Activated naive CD4-positive, alpha-beta T cell treated with anti-CD3 and anti-CD28 coated beads, Interleukin-2, amount 10 ng/mL, durations not matched to agents 5 hours and 36 hours (primary cell): ENCODE measurements at places on chromosomes 11 and 22. TPM values are rescaled to one million over a fixed set of nuclear protein-coding genes. Genes with fewer than 3 reads are reported as not detected.

The PHF21B gene
- not detected for total RNA-seq

The MAP4K2 gene
- total RNA-seq = 88.2 TPM

The CD3G gene
- 201 TPM for total RNA-seq

The DEFB131B gene
- not detected for total RNA-seq

The RAB36 gene
- total RNA-seq = 0.15 TPM

The NPTXR gene
- total RNA-seq = 1.6 TPM

The IGLL5 gene
- not detected for total RNA-seq

The OR4C12 gene
- total RNA-seq = not detected

The CHEK1 gene
- 58.4 TPM for total RNA-seq

The TBX1 gene
- not detected for total RNA-seq

The IGSF9B gene
- total RNA-seq = 179 TPM

The TYR gene
- total RNA-seq = not detected

The PRR14L gene
- 60.5 TPM for total RNA-seq

The MMP13 gene
- total RNA-seq = not detected

The PNPLA3 gene
- total RNA-seq = 0.15 TPM

The MRGPRE gene
- not detected for total RNA-seq

The OR4C5 gene
- not detected for total RNA-seq

The AHNAK gene
- 111 TPM for total RNA-seq

The SMC1B gene
- total RNA-seq = 0.60 TPM

The CNGA4 gene
- total RNA-seq = 0.22 TPM

The GLYAT gene
- not detected for total RNA-seq

The P2RY6 gene
- not detected for total RNA-seq

The PIM3 gene
- 40.3 TPM for total RNA-seq

The PKDREJ gene
- not detected for total RNA-seq

The EHF gene
- total RNA-seq = not detected

The PRR5L gene
- 4.8 TPM for total RNA-seq

The NPAS4 gene
- 0.05 TPM for total RNA-seq

The PHLDA2 gene
- 0.41 TPM for total RNA-seq

The ABCG4 gene
- total RNA-seq = not detected

The OR51I1 gene
- total RNA-seq = not detected

The MS4A6A gene
- total RNA-seq = not detected

The FUT4 gene
- 6.5 TPM for total RNA-seq

The APLNR gene
- total RNA-seq = not detected

The API5 gene
- total RNA-seq = 113 TPM

The TSPAN18 gene
- 67.5 TPM for total RNA-seq

The EFEMP2 gene
- 12.1 TPM for total RNA-seq

The FDXACB1 gene
- total RNA-seq = 3.8 TPM

The PRDX5 gene
- 116 TPM for total RNA-seq

The TRIM22 gene
- total RNA-seq = 262 TPM

The ART1 gene
- total RNA-seq = not detected

The FJX1 gene
- 0.10 TPM for total RNA-seq
